Head of caudate nucleus (tissue), 42 donors: ENCODE measurements at places on chromosomes 11 and 22.
A peak's percentile ranks its signal among the peaks of the same experiment; 100 is the strongest.

GRCh38 chr11:131664816-131665215 is 294.4 kb downstream of the NTM start:
- peak; percentile 78 for DNase-seq

DNA sequence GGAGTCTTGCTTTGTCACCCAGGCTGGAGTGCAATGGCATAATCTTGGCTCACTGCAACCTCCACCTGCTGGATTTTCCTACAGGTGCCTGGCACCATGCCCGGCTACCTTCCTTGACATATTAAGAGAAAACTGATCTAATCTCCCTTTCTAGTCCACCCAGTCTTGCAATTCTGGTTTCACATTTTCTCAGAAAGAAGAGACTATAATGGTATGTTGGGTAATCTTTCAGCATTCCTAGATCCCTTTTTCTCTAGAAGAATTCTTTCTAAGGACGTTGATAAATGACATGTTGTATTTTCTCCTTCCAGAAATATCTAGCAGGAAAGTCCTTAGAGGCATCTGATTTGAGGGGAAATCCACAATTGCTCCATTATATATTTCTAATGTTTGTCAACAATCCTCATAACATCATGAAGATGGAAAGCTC is 10.4 kb upstream of the HSPA8 start:
- no peak for DNase-seq

- no peak for DNase-seq
Observed at GRCh38 chr22:43570531-43571165, 158.8 kb downstream of the MPPED1 start.

GRCh38 chr22:21064917-21065864 is 19.4 kb downstream of the LRRC74B start:
- DNase-seq: no peak

- DNase-seq: no peak
Observed at GRCh38 chr11:70619591-70619990, 221.3 kb downstream of the CTTN start.

DNA sequence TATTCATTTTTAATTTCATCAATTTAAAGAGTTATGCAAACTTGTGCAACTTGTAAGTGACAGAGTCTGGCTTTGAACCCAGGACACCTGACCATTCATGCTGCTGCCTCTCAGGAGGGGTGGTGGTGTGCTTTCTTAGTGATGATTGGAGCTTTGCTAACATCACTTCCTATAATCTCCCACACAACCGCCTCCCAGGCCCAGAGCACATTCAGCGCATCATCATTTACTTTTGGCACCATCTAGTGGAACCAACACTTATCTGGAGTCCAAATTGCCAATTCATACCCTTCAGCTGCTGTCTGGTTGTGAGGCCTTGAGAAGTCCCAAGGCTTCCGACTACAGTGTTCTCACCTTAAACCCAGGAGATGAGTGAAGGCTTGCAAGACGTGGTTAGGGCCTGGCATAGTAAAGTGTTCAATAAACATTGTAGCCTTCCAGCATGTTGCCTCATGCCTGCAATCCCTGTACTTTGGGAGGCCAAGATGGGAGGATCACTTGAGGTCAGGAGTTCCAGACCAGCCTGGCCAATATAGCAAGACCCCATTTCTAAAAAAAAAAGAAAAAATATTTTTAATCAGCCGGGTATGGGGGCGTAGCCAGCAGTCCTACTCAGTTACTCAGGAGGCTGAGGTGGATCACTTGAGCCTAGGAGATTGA is 1.1 kb upstream of the TTLL1 start:
- DNase-seq: peak; percentile 55

DNA sequence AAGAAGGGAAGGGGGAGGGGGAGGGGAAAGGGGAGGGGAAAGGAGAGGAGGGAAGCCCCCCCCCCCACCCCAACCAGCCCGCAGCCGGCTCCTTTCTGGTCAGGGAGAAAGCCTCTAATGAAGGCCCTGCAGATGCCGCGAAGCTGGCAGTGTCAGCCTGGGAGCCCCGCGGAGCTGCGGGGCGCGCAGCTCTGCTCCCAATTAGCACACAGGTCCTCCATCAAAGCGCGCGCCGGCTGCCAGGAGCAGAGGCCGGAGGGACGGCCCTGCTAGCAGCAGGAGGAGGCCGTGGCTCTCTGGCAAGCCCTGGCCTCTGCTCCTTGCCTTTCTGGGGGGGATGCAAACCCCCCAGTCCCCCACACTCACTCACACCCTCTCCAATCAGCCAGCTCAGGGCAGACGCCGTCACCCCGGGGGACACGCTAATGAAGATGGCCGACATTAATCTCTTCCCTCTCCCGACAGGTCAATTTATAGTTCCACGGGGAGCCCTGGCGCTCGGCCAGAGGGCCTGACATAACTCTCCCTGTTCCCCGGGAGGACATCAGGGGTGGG is 70.5 kb upstream of the TCF20 start:
- DNase-seq: peak; percentile 45

GRCh38 chr11:2649848-2650247 is 49.9 kb downstream of the KCNQ1OT1 start:
- DNase-seq: no peak

DNA sequence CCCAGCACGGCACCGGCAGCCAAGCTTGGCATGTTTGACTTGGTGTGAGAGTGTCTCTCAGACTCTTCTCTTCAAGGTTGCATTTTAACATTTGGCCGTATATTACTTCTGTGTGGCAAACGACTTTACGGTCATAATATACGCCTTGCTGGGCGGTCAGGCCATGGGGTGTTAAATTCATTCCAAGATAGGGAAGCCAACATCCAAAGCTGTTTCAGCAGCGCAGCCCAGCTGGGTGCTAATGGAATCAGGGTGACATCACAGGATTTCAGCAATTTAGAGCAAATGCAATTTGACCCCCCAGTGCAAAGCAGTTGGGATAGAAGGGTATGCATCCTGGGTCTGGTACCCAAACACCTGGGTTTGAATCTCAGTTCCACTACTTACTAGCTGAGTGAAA is 16.7 kb upstream of the MYH9 start:
- DNase-seq: no peak

GRCh38 chr11:61695917-61696316 is 15.7 kb downstream of the DAGLA start:
- DNase-seq: peak; percentile 77

GRCh38 chr11:24623121-24623520 is 126.3 kb downstream of the LUZP2 start:
- DNase-seq: no peak

GRCh38 chr11:117900720-117901440 is 24.4 kb upstream of the FXYD6 start:
- no peak for DNase-seq

DNA sequence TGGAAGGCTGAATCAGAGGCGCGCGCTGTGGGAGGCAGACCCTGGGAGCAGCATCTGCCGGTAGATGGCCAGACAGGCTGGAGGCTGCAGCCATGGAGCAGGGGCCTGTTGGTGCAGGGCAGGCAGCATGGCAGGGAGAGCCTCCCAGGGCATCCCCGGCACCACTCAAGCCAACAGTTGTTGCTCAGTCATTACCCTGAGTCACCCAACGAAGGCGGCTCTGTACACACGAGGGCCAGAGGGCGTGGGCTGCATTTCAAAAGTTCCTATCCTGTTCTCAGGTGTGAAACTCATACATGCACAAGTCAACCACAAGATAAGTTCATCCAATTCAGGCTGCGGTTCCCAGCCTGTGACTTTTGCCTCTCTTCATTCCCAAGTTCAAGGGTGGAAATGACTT is 2.6 kb downstream of the ANO1 start:
- DNase-seq: no peak

- DNase-seq: no peak
Observed at GRCh38 chr11:63165706-63166310, 21.8 kb upstream of the SLC22A24 start.

DNA sequence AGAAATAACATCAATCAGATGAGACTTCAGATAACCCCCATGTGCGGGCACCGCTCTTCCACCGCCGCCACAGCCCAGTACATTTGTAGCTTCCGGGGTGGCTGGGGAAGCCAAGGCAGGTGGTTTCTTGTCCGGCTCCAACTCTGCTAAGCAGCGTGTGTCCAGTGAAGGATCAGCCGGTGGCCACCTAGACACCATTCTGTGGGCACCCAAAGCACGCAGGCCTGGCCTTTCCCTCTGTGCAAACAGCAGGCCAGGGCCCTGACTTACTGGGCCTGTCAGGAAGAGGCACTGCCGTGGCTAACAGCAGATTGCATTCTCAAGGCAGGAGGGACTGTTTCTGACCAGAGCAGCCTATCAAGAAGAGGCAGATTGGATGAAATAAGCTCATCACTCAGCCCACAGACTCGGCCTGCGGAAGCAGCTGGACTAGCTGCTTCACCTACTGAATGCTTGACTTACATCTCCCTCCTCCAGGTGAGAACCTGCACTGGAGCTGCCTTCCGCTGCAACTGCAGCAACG is 74.8 kb downstream of the ETS1 start:
- DNase-seq: no peak

- no peak for DNase-seq
Observed at GRCh38 chr22:27877501-27877900, 41.6 kb downstream of the PITPNB start.

- DNase-seq: no peak
Observed at GRCh38 chr11:73866586-73866996, 10.1 kb downstream of the COA4 start.

DNA sequence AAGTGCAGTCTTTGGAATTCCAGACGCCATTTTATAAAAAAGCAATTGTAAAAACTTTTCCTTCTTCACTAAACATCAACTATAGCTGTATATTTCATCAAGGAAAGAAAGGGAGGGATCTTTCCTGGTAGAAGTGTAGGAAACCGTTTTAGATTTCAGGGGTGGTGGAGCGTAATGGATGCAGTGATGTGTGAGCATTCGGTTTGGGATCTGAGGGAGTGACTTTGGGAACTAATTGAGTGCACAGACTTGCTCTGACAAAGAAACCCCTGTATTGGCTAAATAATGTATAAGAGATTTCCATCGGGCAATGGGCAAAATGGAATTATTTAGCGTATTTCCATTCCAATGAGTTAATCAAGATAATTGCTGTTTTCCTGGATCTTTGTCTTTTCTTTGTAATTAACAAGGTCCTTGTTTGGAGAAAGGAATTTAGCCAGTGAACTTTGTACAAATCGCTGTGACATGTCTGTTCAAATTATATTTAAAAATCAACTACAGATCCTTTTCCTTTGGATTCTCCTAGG is 125.0 kb upstream of the NARS2 start:
- no peak for DNase-seq

DNA sequence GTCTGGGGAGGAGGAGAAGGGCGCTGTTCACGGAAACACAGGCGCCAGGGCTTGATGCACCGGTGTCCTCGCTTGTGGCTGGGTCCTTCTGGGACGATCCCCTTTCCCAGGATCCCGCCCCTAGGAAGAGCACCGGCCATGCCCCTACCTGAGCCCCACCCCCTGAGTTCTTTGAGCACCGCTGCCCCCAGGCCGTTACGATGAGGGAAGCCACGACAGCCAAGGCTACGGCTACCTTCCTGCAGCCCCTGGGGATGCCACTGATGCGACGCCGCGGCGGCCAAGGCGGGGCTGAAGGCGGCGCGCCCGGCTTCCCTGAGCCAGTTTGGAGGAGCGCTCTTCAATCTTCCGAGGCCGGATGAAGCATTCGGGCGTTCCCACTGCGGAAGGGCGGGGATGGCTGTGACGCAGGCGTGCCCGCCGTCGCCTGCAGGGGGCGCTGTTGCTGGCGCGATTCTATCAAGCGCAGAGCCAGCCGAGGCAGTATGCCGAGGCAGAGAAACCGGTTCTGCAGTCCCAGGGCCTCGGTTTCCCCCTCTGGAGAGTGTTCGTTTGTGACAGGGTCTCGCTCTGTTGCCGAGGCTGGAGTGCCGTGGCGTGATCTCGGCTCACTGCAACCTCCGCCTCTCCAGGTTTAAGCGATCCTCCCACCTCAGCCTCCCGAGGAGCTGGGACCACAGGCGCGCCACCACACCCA is 9.7 kb upstream of the NEFH start:
- DNase-seq: peak; percentile 61

- DNase-seq: peak; percentile 57
Observed at GRCh38 chr22:33000342-33001280, 57.6 kb downstream of the SYN3 start.

DNA sequence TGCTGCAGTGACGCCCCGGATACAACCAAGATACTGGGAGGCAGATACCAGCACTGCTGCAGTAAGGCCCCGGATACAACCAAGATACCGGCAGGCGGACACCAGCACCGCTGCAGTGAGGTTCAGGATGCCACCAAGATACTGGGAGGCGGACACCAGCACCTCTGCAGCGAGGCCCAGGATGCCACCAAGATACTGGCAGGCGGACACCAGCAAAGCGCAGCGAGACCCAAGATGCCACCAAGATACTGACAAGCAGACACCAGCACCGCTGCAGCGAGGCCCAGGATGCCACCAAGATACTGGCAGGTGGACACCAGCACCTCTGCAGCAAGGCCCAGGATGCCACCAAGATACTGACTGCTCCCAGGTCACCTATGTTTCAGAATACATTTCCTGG is 225.2 kb downstream of the BRD1 start:
- no peak for DNase-seq

DNA sequence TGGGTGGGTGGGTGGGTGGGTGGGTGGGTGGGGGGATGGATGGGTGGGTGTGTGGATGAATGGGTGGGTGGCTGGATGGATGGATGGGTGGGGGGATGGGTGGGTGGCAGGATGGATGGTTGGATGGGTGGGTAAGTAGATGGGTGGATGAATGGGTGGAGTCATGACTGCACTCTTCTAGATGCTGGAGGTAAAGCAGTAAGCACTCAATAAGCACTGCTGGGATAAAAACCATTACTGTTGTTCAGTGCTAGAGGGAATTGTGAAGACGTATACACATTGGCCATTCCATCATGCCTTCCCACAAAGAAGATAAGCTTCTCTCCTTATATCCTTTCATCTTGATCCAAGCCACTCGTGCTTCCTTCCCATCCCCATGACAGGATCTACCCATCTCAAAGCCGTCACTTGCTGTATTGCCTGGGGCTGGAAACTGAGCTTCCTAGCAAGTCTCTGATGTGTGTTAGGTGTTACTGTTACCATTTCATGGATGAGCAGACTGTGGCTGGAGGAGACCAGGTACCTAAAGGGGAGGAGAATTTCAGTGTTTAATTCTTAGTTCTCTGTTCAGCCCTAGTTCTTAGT is 74.8 kb downstream of the MICAL2 start:
- no peak for DNase-seq

DNA sequence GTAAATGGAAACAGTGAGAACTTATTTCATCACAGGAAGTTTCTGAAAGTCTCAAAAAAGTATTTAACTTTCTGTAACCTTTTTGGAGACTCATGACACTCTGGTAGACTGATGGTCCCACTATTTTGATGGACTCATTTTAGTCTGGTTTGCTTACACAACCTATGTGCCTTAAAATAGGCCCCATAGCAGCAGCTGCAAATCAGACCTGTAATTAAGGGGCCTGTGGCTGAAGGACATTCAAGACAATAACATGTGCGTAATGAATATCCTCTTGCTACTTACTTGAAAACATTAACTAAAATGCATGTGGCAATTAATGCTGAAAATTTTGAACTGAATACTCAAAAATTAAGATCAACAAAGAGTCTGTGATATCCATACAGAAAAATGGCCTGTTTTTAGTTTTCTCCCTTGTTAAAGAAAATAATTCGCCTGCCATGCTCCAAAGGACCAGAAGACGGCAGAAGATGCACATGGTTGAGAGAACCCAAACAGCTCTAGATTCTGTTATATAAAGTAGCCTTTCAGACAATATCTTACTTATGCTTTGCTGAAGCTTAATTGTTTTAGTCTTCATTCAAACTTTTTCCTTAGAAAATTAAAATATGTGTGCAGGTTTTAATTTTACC is 568.5 kb downstream of the KCNA4 start:
- peak; percentile 43 for DNase-seq
